ENCODE measurements at places on chromosomes 6 and 20.
A peak's percentile ranks its signal among the peaks of the same experiment; 100 is the strongest.

GRCh38 chr6:158519761-158520160 is 40.1 kb upstream of the TMEM181 start:
- DNase-seq: no peak

GRCh38 chr20:4633379-4633778 is 88.3 kb upstream of the PRND start:
- no peak for DNase-seq

GRCh38 chr6:158868890-158869825 is 50.0 kb upstream of the EZR start:
- DNase-seq: peak; percentile 81

GRCh38 chr6:83065511-83066192 is at the start of gene UBE3D:
Gene UBE3D (minus strand): TSS chr6:83065841. CDS start chr6:83065718, 123 bp downstream.
- DNase-seq: peak; percentile 54

GRCh38 chr6:12608016-12608860 is 108.3 kb upstream of the PHACTR1 start:
- DNase-seq: no peak

DNA sequence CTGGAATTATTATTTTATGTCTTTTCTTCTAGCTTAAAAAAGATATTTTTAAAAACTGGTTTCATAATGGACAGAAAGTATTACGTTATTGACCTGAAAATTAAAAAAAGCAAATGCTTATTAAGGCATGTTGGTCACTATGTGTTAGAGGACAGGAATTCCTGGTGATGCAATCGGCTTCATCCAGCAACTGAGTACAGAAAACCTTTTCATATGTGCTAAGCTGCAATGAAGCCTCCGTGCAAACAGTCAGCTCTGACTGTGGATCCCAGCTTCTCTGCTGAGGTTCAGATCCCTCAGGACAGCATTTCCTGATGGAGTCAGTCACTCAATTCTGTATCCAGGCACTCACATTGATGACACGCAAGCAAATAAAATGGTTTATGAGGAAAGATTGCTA is 22.7 kb upstream of the BMP2 start:
- DNase-seq: no peak

DNA sequence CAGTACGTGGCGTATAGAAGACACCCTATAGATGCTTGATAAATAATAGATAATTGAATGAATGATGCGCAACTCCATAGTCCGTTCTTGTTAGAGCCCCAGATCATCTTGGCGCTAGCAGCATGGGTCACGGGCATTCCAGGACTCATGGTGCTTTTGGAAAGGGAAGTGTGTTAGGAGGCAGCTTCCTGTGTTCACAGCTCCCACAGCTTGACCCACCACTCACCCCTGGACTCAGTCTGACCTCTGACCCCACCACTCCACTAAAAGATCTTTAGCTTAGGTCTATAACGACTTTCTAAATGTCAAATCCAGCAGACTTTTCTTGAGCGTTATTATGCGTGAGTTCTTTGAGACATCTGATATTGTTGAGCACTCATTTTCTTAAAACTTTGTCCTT is 35.8 kb upstream of the KIF16B start:
- no peak for DNase-seq

DNA sequence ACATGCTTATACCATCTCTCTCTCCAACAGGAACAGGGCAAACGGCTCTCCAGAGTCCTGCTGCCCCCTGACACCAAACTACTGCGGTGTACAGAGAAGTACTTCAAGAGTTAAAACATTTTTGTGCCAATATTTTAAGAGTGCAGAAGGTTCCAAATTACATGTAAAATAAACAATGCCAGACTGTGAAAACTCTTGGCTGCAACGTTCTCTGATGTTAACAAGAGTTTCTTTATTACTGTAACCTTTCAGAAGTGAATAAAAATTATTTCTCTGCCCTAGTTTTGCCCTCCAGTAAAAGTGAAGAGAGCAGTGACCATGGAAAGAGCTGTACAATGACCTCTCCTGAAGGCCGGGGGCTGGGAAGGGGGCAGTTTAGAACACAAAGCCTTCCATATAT is 41.4 kb upstream of the FAM83C start:
- peak; percentile 17 for DNase-seq

DNA sequence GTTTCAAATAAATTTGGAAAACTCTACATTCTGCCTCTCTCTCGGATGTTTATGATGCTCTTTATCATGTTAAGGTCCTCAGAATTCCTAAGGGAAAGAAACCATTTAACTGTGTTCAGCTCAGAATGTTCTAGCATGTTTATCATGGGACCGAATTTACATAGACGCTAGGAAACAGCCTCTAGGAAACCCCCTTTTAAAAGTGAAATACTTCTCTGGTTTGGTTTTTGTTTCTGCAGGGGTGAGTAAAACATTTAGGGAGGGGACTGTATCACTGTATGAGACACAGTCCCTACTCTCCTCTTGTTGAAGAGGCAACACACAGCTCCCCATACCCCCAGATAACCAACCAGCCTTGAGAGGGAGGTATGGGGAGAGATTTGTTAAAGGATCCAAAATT is 267.6 kb upstream of the SUPT3H start:
- no peak for DNase-seq

DNA sequence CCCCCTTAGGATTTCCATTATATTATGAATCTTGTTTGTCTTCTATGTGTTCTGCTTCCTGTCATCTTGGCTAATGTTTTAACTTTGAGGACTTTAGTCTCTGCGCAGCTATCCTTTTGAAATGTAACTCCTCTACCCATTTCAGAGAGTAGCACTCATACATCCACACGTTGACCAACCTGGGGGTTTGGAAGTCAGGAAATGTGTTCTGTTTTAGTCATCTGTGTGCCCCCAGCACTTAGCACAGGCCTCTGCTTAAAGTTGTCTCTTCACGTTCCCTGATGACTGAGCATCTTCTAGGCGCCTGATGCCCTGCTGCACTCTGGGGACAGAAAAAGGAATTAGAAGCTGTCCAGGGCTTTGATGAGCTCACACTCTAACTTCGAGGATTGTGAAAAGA is 47.9 kb downstream of the HMGN3 start:
- no peak for DNase-seq

- no peak for DNase-seq
These were observed 3.6 kb upstream of the CD83 start for GRCh38 chr6:14113976-14114375.

DNA sequence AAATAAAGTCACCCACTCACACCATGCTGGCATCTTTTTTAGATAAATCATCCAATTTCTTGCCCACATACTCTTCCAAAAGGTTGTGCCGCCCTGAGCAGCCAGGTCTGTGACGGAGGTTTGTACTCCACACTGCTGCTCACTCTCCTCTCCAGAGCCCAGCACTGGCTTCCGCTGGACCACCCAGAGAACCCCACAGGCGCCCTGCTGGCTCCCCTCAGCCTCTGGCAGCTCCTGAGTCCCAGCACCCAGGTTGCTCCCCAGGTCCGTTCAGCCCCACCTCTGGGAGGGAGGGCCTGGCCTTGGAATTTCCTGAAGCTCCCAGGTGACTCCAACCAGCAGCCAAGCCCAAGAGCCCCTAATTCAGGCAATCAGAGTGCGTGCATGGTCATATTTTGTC is 131.7 kb upstream of the CST7 start:
- DNase-seq: no peak

- no peak for DNase-seq
These were observed 199.0 kb downstream of the SOD2 start for GRCh38 chr6:159493898-159494585.

DNA sequence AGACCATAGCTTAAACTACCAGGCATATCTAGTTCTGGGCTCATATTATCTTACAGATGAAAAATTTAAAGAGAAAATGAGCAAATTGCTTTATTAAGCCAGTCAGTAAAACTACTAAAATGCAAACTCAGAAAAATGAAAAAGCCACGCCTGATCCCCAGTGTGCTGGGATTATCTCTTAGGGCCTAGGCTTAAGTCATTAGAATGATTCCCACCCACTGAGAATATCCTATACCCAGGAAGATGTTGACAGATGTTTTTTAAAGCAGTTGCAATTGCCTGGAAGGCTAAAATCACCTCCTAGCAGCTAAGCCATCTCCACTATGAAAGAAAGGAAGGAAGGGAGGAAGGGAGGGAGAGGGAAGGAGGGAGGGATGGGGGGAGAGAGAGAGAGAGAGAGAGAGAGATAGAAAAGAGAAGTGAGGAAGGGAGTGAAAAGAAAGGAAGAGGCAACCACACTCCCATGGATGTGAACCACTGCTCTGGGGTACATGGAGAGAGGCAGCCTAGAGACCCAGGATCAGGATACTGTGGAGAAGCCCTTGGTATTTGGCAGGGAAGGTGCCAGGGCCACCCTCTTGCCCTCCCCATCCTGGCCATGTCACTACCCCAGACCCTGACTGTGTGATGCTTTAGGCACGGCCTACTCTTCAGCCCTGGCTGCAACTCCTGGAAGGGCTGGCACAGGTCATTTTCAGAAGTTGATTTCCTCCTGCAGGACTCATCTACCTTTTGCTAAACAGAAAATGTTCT is 21.9 kb downstream of the NEDD9 start:
- DNase-seq: no peak

DNA sequence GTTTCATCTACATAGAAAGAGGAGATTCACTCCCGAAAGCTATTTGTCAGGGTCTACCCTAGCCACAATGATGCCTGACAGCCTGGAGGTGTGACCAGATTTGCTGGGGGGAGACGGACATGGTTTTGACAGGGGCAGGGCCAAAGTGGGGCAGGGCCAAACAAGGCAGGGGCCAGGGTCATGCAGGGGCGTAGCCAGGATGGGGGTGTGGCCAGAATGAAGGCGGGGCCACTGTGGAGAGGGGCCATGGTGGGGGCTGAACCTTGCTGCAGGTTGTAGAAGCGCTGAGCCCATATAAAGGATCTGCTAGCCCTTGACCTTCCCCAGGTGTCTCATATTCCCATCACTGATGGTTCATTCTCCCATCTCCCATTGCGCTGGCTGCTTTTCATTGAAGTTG is 184.1 kb upstream of the SULF2 start:
- no peak for DNase-seq

DNA sequence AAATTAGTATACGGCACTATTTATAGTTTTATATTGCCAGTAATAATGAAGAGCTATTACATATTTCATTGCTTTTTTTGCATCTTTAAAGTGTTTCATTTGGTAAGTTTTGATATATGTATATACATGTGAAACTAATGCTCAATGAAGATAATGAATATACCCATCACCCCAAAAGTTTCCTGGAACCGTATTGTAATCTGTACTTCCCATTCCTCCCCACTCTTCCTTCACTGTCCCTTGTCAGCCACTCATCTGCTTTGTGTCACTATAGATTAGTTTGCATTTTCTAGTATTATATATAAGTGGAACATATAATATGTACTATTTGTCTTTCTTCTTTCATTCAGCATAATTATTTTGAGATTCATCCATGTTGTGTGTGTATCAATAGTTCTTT is 10.3 kb upstream of the TBC1D32 start:
- DNase-seq: no peak

DNA sequence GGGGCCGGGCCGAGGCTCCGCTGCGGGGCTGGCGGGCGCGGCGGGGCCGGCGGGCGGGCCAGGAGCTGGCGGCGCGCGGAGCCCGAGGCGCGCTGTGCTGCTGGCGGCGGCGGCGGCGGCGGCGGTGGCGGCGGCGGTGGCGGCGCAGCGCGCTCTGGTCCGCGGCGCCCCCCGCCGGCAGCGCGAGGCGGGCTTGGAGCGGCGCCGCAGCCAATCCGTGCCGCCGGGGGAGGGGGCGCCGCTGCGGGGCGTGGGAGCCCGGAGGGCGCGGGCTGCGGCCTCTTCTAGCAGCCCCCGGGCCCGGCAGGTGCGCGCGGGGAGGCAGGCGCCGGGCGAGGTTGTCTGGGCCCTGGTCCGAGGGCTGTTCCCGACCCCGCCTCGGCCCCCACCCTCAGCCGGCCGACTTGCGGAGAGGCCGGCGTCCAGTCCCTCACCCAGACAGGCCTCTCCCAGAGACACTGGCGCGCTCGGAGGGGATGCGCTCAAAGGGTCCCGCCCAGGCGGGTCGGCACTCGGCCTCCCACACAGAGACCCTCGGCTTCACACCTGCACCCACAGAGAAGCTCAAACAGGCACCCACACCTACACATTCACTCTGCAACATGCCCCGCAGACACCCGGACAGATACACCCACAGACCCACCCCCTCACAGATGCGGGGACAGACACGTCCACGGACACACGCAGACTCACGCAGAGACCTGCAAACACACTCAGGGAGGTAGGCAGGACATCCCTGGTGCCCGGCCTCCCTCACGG is at the start of gene RIMS4:
Gene RIMS4, minus strand, starts transcription at position 156 of the 759 bp plus-strand sequence. CDS start 275 bp downstream, outside the sequence.
- peak; percentile 12 for DNase-seq

GRCh38 chr20:43514648-43514999 is 7.1 kb downstream of the L3MBTL1 start:
- DNase-seq: no peak

GRCh38 chr20:24994470-24995368 is 2.2 kb upstream of the APMAP start:
- peak; percentile 74 for DNase-seq

DNA sequence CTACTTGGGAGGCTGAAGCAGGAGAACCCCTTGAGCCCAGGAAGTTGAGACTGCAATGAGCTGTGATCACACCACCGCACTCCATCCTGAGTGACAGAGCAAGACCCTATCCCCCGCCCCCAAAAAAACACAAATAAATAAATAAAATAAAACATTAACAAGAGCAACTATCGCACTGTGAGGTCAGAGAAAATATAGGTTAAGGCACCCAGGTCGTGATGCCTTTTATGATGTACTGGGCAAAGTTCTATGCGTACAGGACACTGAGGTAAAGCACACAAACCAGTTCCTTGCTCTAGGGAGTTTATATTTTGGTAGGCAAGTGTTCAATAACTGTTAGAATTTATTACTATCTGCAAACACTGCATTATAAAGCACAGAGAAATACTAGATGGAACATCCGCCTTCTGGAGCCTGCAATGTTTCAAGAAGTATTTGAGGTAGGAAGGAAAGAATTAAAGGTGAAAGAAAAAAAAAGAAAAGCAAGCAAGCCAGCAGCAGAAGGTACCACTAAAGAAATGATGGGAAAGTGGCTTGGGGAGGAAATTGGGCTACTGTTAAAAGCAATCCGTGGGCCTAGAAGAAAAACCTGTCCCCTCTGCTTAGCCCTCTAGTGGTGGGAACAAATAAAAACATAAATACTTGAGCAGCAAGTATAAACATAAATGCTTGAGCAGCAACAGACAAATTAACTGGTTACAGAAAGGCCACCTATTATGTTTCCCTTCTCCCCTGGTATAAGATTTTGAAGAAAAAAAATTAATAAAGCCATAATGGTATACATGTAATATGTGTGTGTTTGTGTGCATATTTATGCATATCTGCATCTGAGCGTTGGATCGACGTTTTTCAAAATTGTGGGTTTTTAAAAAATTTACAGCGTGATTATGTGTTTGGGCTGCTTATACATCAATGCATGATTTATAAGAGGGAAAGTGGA is 128.0 kb downstream of the PHACTR1 start:
- DNase-seq: no peak

DNA sequence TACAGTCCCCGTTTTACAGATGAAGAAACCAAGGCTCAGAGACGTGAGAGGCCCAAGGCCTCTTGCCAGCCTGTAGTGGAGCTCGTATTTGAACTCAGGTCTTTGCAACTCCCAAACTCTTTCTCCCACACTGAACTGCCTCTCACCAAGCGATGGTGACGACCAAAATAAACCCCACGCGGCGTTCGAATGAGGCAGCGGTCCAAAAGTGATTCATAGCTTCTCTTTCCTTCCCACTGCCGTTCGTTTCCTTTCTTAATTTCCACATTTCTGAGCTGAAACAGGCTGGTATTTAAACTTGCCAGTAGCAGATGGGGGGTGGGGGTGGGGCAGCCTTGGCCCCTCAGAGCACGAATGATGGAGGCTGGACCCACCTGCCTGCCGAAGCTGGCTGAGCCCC is 252.9 kb upstream of the KCNG1 start:
- DNase-seq: no peak
